NCI-H748 treated with DMSO at 0.1 percent for 48 hours (cell line): ENCODE measurements at places on chromosomes 6 and 20.

GRCh38 chr6:74731204-74731603 is 474.6 kb downstream of the COL12A1 start:
- DNase-seq = peak; percentile 13

DNA sequence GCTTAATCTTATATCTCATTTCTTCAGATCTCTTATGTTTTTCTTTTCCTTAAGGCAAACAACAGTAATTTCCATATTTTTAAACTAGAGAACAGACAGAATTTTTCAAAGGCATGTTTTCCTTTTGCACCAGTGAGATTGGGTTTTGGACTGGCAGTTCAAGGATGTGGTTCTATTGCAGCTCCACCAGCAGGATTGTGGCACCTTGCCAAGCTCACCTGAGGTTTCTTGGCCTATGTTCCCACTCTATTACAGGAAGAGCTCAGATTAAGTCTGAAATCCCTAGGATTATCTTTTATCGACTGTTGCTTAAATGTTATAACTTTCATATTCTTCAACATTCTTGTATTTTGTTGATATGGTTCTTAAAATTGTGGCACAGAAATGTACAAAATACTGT is 218.9 kb downstream of the PLCB4 start:
- DNase-seq = no peak

- no peak for DNase-seq
These were observed 199.9 kb downstream of the CDH4 start for GRCh38 chr20:61451953-61452352.

GRCh38 chr6:8803181-8803760 is 367.9 kb upstream of the SLC35B3 start:
- DNase-seq = no peak

GRCh38 chr20:21534453-21534852 is 20.6 kb upstream of the NKX2-2 start:
- peak; percentile 82 for DNase-seq

DNA sequence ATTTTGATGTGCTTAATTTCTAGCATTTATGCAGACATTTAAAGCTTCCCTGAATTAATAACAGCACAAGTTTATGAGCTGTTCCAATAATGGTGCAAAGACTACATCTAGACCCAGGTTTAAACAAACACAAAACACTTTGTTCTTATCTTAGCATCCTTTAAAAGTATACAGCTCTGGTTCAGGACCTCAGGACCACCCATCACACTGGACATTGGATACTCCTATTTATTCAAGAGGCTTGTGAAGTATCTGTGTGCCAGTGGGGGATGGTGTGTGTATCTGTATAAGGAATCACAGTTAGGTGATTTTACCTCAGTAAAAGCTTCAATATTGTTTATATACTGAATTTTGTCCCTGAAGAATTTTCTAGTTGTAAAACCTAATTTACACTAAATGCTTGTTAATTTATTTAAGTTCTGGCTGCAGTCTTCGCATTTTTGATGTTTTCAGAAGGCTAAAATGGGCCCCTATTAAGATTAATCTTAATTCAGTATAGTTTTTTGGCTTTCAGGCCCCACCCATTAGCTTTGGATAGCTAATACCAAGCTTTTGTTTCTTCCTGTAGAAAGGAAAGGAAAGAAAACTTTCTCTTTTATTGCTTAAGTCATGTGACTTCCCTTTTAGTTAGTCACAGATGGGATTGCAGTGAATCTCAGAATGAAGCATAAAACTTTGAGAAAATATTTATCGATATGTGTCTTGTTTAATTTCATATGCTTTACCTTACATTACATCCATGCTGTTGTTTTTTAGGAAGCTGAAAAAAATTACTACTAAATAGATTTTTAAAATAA is 13.1 kb downstream of the LIN28B start:
- DNase-seq = no peak

GRCh38 chr6:6892744-6893583 is 214.8 kb upstream of the RREB1 start:
- DNase-seq = no peak

DNA sequence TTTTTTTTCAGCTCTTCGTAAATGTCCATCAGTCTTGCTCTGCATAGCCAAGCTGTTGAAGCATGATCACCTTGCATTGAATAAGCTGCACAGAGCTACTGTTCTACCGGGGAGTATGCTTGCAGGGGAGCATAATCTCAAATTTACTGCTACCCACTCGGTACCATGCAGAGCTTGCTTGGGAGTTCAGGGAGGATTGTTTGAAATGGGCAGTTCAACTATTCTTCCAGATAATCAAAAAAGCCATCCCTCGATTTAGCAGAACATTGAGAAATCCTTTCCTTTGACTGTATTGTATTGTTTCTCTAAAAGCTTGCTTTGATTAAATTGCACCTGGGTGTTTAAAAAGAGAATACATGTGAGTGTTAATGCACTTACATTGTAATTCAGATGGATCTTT is 332.6 kb downstream of the UTRN start:
- peak; percentile 81 for DNase-seq

DNA sequence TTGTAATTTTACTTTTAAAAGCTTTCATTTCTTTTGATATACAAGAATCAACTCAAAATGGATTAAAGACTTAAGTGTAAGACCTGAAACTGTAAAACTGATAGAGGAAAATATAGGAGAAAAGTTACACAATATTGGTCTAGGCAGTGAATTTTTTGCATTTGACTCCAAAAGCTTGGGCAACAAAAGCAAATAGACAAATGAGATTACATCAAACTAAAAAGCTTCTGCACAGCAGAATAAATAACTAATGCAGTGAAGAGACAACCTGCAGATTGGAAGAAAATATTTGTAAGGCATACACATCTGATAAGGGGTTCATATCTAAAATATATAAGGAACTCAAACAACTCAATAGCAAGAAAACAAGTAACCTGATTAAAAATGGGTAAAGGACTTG is 3.0 kb downstream of the GABRR1 start:
- DNase-seq = no peak

GRCh38 chr20:17852323-17852722 is 116.3 kb downstream of the SNX5 start:
- DNase-seq = no peak

GRCh38 chr20:19401096-19401495 is 188.7 kb downstream of the SLC24A3 start:
- no peak for DNase-seq
